Cerebellar cortex (tissue), 1 donor: ENCODE measurements at places on chromosomes 3 and 15.

DNA sequence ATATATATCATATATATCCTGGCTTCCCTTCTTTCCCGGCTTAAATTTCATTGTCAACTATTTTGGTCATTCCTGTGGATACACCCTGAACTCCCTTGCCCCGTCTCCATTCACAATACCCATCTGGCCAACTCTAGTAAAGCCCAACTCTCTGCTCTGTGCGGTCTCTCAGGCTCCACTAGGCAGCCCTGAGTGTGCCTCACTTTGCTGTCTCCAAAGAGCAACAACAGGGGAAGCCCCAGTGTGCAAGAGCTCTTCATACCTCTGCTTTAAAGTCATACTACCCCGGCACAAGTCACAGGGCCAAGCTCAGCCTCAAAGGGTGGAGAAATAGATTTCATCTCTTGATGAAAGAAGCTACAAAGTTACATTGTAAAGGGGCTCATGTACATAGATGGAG lies 18.9 kb upstream of the FEM1B start:
- no peak for DNase-seq

DNA sequence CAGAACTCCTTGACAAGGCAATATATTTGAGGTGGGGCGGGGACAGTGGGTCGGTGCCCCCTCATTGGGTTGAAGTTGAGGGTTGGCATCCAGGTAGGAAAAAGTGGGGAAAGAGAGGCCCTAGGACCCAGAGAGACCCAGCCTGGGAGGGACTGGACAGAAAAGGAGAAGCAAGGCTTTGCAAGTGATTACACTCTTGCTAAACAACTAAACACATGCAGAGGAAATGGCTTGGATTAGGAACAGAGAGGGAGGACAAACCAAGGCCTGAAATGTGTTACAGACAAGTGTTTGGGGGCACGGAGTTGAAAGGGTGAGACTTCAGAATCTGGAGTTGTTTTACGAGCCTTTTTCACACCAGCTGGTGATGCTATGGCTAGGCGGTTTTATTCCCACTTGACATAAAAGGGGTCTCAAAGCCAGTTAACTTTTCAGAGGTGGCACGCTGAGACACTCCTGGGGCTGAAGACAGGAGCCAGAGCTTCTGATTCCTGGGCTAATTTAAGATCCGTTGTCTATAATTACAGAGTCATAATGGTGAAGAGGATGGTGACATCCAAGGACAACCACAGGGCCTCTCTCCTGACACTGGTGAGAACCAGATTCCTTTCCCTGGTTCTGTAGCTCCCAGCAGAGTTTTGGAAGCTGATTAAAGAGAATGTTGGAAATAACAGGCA lies 7.7 kb upstream of the KCTD6 start:
- no peak for DNase-seq

- no peak for DNase-seq
Observed at GRCh38 chr3:117537949-117538348, 828.4 kb downstream of the TUSC7 start.

DNA sequence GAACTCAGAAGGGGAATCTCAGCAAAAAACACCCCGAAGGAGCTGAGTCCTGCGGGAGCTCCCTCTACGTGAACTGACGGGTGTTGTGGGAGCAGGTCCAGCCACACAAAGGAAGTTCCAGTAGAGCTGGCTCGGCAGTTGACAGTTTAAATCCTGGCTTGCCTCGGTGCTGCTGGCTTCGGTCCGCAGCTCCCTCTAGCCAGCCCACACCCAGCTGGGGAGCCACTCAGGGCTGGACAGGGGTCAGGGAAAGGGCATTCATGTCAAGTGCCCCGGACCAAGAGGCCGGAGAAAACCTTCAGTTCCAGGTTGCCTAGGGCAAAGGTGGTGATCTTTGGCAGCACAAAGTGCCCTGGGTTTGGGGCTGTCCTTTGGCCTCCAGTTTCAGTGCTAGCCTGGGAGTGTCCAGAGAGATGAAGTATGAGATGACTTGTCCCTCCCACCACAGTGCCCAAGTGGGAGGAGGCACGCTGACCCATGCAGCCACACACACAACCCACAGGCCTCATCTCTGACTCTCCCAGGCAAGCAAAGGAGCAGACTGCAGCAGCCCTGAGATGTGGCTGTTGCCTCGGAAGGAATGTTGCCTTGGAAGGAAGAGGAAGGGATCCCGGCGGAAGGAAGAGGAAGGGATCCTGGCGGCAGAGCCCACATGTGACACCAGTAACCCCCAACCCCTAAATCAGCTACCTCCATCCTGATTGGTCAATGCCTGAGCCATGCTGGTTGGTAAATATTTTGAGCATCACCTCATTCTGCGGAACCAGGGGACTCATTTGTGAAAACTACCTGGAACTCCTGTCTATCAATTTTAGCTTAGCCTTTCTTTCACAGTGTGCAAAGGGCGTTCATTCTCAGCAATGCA lies 13.9 kb upstream of the ANPEP start:
- DNase-seq: no peak

DNA sequence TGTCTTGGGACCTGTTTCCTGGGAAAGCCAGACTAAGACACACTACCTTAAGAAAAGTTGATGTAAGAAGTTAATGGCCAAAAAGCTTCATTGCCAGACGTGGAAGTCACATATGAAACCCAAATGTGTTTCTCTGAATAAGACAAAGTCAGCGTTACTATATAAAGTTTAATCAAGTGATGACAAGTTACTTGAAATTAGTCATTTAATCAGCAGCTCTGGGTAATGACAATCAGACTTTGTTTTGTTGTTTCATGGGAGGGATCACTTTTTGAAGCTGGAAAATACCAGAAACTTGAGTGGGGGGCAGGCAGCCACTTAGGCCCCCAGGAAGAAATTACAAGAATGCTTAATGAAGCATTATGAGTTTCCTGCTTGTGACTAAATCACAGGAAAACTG lies 218.6 kb downstream of the PTPRG start:
- no peak for DNase-seq

DNA sequence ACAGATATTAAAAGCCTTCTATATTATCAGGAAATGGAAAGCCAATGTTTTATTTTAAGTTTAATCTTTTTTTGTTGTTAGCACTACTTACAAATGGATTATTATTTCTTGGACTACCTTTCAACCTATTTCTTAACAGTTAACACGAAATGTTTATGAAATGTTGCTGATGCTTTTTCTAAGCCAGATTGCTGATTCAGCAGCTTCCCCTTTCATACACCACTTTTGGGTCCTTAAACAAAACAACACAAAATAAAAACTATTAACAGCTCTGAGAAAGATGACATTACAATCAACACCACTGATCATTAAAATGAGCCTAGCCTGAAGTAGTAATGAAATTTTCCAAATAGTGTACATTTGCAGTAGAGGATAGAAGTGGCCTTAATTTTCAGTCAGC lies 99.2 kb upstream of the VEPH1 start:
- no peak for DNase-seq
